ENCODE measurements at places on chromosomes 4 and X. TPM values are rescaled to one million over a fixed set of nuclear protein-coding genes. Genes with fewer than 3 reads are reported as not detected.

Gene STAP1
- not detected for total RNA-seq

- DNase-seq: no peak
Observed at GRCh38 chr4:140523370-140523856, 555 bp upstream of the ELMOD2 start.

DNA sequence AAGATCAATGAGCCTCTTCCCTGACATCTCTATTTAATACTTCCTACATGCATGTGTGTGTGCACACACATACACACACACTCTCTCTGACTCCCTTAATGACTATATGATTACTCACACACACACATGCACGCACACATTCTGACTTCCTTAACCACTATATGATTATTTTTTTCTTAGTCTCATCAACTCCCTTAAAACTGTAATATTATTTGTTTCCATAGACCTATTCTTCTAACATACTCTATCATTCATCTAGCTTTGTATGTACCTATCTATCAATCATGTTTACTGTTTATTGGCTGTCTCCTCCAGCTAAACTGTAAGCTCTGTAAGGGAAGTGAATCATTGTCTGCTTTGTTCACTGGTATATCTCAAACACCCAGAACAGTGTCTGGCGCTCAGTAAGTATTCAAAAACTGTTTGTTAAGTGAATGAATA, 236.6 kb downstream of the RASL11B start:
- DNase-seq: no peak

GRCh38 chrX:37817579-37817978, 29.8 kb downstream of the DYNLT3 start:
- DNase-seq: no peak

DNA sequence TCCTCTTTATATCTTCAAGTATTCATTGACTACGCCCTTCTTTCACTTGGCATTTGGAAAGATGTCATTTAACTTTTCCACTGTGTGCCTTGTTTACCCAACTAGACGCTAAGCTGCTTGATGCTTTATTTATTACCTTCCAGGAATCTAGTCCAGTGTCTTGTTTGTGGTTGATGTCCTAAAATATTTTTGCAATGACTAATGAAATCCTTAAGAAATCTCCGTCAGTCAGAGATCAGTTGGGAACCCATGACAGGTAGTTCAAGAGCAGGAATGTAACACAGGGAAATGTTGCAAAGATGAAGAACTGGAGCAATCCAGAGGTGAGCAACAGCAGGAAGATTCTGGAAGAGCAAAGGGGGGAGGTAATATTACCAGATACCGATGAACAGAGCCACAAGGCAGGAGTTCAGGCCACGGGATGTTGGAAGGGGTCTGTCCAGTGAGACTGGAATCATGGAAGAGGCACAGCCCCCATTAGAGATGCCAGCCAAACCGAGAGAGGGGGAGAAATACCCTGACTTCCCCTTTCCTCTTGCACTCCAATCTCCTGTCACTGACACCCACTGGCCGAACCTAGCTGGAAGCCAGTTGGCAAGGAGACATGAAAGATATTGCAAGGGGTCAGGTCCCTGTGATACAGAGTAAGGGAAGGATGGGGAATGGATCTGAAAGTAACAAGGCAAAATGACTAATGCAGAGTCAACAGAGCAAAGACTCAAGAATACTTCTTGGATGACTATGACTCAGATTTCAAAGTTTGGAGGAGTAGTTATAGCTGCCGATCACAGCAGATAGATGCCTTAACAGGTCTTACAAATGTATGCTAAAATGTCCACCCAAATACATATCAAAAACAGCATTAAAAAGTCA, 62.7 kb upstream of the PHKA2 start:
- no peak for DNase-seq

GRCh38 chr4:94389595-94390267, 47.1 kb upstream of the HPGDS start:
- DNase-seq: no peak

DNA sequence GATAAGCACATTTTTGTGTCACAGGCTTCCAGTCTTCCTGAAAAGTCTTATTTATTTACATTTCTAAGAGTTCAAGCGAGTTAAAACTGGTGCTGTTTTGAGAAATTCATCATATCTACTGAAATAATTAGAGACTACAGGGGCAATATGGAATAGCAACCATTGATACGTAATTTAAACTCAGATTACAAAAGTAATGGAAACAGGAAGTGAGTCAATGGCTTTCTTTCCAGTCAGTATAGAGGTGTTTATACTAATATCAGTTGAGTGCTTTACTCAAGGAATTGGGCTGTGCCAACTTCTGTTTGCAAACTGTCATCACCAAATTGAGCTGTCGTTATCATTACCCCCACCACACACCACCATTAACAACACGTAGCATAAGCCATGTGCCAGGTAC, 222.7 kb downstream of the COL25A1 start:
- DNase-seq: no peak

GRCh38 chrX:134821901-134822300, 163.6 kb upstream of the PLAC1 start:
- DNase-seq: no peak
